Left renal pelvis (tissue), 4 donors: ENCODE measurements at places on chromosomes 16 and 17.

GRCh38 chr17:58082341-58082869 lies 814 bp upstream of the DYNLL2 start:
- DNase-seq: no peak

- no peak for DNase-seq
These were observed 63.6 kb downstream of the SMG6 start for GRCh38 chr17:2239882-2240430.

DNA sequence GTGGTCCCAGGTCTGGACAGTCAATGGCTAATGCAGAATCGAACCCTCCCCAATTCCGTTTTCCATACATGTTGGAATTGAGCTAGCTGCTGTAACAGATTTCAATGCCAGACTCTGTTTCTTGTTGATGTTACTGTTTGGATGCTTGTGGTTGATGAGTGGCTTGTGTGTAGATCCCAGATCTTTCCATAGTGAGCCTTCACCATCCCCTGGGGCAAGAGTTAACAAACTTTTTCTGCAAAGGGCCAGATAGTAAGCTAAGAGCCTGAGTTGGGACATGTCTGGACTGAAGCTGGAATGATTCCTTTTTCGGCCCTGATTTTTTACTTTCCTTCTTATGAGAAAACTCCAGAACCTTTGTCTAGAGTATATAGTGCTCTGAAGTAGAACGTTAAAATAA lies 296.3 kb downstream of the CPPED1 start:
- DNase-seq: no peak

DNA sequence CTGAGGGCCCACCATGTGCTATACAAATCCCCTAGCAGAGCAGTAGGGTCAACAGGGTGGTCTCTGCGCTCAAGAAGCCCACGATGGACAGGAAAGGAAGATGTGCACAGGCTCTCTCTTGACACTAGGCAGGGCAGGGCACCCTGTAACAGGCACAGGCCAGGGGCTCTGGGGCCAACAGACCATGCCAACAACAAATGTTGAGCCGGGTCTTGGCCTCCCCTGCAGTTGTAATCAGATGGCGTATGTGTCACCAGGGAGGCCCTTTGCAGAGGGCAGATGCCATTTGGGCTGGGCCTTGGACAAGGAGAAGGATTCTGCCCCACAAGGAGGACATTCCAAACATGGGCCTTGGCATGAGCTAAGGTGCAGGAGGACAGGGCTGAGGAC lies 5.3 kb downstream of the TRPV1 start:
- no peak for DNase-seq

DNA sequence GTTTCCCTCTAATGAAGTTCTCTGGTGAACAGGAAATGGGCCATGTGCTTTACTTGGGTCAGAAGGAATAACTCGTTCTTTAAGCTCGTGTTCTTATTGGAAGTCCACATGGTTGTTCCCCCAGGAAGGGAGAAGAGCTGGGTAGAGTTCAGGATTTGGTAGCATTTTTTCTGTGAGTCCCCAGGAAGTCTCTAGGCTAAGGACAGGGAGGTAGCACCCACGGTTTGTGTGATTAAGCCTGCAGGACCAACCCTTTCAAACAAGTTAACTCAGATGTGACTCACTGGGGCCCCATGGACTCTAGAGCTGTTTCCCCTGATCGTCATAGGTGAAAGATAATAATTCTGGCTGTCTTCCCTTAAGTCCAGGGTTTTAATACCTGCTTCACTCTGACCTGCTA lies 16.4 kb downstream of the SAP30BP start:
- no peak for DNase-seq

DNA sequence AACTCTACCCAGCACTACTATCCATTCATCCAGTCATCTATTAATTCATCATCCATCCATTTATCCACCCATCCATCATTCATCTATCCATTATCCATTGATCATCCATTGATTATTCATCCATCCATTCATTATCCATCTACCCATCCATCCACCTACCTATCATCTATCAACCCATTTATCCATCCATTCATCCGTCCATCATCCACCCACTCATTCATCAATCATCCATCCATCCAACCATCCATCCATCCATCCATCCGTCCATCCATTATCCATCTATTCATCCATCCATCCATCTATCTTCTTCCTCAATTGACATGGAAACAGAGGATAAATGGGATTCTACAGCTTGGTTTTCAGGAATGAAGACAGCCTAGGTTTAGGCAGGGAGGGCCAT lies 12.0 kb downstream of the SLC4A1 start:
- DNase-seq: no peak

- no peak for DNase-seq
These were observed 225.6 kb downstream of the MSI2 start for GRCh38 chr17:57481910-57482391.

DNA sequence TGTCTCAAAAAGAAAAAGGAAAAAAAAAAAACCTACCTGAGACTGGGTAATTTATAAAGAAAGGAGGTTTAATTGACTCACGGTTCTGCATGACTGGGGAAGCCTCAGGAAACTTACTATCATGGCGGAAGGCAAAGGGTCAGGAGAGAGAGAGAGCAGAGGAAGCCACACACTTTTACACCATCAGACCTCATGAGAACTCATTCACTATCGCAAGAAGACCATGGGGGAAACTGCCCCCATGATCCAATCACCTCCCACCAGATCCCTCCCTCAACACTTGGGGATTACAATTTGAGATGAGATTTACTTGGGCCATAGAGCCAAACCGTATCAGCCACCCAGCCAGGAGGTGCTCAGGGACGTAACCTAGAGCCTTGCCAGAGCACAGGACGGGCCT lies 20.8 kb downstream of the NAGPA start:
- DNase-seq: no peak

DNA sequence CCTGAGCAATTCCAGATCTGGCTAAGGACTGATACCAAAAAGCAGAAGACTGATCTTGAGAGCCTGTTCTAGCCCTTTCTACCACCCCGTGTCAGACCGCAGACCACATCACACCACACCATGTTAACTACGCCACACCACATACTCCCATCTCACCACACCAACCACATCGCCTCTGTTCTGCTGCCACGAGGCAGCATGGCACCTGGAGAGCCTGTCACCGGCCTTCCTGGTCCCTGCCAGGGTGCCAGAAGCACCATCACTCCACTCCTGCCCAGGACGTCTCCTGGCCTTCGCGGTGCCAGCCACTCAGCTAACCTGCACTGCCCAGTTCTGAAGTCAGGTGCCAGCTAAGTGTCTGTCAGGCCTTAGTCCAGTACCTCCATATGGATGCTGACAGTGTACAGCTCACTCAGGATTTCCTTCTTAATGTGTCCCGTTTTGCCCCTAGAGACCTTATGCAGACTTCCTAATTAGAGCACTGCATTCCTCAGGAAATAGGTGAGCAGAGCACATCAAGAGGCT lies 37.2 kb upstream of the BCAR1 start:
- no peak for DNase-seq

DNA sequence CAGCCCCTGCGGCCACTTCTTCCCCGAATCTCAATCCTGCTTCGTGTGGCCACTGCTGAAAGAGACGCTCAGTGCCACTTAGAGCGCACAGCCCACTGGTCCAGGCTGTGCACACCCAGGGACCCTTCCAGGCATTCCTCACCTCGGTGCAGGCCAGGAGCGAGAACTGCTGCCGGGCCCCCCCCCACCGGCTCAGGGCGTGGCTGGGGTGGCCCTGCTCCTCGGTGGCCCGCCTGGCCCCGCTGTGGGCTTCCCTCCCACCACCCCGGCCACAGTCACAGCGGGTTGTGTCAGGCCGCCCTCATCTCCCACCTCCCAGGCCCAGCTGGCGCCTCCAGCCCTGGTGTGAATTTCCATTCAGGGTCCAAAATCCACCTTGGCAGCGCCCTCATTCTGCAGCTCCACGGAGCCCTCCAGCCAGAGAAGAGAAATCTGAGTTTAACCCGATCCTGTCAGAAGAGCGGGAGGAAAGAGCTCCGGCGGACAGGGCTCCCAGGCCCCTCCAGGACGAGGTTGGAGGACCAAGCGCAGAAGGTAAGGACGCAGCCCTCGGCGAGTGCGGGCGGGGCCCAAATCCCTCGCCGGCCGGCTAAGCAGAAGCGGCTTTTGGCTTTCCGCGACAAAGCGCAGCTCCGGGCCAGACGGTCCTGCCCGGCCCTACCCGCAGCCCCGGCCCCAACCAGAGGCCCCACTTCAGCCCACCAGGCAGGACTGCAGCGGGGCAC lies 12.0 kb downstream of the TBC1D16 start:
- DNase-seq: no peak

GRCh38 chr17:45296003-45296832 lies 20.6 kb downstream of the MAP3K14 start:
- no peak for DNase-seq

GRCh38 chr17:64221679-64222078 lies 41.4 kb downstream of the TEX2 start:
- no peak for DNase-seq

GRCh38 chr16:56945847-56946527 lies 14.0 kb downstream of the HERPUD1 start:
- DNase-seq: no peak

- DNase-seq: no peak
These were observed 47.6 kb upstream of the MGAT5B start for GRCh38 chr17:76820561-76820960.

- DNase-seq: no peak
These were observed 13.2 kb downstream of the CA7 start for GRCh38 chr16:66857437-66857836.

DNA sequence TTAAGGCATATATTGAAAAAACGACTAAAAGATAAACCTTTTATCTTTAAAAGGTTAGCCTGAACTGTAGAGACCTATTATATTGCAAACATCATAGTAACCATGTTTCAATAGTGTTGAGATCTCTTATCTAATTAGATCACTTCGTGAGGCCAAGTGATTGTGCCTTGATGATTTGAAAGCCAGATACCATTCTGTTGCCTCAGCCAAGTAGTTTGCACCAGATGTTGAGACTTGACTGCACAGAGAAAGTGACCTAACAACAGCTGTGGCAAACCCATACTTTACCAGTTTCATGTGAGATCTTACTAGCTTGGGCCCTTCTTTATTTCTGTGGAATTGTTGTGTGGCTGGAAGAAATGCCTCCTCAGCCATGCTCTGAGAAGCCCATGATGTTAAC lies 717.3 kb downstream of the KCNJ2 start:
- DNase-seq: no peak

GRCh38 chr17:11272191-11272590 lies 31.2 kb downstream of the SHISA6 start:
- no peak for DNase-seq

DNA sequence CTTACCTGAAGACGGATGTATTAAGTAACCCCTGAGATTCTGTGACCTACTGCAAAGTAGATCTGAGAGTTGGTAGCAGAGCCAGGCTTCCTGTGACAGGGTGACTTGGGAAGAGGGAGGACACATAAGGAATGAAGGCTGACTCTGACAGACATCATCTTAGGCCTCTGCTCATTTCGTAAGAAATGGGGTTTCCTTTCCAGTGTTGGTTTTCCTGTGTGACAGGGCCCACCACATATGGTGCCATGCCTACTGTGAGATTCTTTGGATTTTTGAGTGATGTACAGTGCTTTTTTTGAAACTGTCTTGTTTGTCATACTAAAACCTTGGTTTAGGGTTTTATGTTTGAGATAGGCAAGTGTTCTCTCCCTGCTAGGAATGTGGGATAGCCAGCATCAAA lies 12.7 kb downstream of the LIG3 start:
- no peak for DNase-seq

- no peak for DNase-seq
These were observed 96.8 kb upstream of the WSCD1 start for GRCh38 chr17:5973410-5973809.

DNA sequence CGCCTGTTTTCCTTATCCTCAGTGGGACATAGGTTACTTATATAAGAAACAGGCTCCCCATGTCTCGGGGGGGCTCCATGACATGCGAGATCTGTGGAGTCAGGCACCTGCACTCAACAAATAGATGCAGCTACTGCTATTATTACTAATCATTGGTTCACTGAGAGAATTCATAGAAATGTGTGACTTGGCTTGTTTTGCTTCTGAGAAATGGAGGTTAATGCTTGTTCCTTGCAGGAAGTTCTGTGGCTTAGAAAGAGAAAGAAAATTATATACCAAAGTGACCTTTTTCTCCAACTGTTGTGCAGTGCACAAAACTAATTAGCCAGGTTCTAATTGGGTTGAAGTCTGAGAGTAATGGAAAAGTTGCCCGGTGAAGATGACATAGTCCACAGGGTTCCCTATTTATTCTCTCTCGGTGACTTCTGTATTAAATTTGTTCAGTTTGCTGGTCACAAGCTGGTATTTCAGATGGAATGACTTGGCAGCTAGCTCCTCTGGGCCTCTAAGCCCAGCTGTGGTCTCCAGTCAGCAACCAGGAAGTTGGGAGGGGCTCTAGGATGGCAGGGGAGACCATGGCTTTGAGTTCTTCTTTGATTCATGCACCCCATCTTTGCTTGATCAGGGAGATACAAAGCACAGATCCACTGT lies 17.6 kb upstream of the MAF start:
- no peak for DNase-seq

DNA sequence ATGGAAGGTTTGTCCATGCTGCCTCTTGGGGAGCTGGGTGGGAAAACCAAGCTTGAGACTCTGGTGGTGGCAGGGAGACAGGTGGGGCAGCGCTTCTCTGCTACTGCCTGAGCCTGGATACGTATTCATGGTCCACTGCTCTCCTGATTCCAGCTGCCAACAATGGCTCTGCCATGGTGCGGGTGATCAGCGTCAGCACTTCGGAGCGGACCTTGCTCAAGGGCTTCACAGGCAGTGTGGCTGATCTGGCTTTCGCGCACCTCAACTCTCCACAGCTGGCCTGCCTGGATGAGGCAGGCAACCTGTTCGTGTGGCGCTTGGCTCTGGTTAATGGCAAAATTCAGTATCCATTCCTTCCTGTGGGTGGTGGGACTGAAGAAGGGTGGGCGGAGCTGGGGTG lies 4.2 kb downstream of the EDC4 start:
- no peak for DNase-seq
